ENCODE measurements at places on chromosomes 4 and X.

DNA sequence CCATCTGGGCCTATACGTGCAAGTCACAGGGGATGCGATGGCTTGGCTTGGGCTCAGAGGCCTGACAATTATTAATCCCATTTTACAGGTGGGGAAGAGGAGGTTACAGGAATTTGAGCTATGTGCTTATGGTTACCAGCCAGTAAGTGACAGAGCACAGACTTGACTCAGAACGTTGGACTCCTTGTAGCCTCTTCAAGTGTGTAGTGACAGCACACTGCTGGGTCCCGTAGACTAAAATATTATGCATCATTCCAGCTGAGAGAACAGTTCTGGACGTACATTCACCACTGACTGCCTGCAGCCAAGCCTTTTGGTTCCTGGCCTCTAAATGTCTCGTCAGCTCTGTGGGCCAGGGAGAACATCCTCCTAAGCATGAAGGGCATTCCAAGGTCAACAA, 314.5 kb downstream of the GPAT3 start:
- DNase-seq, result no peak

GRCh38 chr4:108830509-108831244, 67.8 kb upstream of the ETNPPL start:
- DNase-seq, result no peak

DNA sequence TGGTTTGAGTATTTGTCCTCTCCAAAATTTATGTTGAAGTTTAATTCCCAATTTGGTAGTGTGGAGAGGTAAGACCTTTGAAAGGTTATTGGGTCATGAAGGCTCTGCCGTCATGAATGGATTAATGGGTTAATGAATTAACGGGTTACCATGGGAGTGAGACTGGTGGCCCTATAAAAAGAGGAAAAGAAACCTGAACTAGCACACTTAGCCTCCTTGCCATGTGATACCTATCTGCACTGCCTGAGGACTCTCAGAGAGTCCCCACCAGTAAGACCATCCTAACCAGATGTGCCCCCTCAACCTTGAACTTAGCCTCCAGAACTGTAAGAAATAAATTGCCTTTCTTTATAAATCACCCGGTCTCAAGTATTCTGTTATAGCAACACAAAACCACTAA, 39.3 kb downstream of the PAGE1 start:
- DNase-seq, result no peak

DNA sequence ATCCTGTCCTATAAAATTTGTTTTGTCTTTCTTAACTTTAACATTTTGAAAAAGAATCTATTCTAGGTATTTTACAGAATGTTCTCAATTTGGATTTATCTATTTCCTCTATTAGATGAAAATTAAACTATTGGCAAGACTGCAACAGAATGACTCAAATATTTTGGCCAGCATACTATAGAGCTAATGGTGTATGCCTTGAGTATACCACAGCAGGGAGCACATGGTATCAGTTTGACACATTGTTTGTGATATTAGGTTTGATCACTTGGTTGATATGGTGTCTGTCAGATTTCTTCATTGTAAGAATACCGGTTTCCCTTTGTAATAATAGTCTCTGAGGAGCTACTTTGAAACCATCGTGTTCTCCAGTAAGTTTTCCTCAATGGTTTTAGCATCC, 87.8 kb upstream of the NPNT start:
- no peak for DNase-seq

DNA sequence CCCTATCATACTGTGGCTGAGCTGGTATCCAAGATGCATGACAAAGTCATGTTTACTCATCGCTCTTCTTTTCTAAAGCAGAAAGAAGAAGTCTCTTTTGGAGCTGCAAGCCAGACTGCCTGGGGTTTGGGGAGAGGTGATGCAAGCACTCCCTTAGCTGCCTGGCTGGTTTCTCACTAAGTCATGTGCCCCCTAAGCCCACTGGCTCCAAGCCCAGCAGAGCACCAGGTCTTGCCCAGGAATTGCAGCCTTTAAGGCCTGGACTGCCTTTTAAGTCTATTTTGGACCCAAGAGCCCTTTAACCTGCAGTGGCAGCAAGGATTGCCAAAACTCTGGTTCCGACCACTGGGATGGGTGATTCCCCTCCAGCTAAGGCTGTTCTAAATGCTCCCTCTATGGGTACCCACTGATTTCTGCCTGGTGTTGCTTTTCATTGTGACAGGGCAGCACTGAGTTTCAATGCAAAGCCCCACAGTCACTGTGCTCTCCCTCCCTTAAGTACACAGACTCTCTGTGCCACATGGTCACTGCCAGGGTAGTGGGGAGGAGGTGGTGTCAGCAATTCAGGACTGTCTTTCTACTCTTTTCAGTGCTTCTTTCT, 548.6 kb downstream of the TLL1 start:
- no peak for DNase-seq

Measured in WERI-Rb-1 (cell line).